Transverse colon (tissue), 4 donors: ENCODE measurements at places on chromosomes 6 and 20. TPM values are rescaled to one million over a fixed set of nuclear protein-coding genes. Genes with fewer than 3 reads are reported as not detected.
A peak's percentile ranks its signal among the peaks of the same experiment; 100 is the strongest.

DNA sequence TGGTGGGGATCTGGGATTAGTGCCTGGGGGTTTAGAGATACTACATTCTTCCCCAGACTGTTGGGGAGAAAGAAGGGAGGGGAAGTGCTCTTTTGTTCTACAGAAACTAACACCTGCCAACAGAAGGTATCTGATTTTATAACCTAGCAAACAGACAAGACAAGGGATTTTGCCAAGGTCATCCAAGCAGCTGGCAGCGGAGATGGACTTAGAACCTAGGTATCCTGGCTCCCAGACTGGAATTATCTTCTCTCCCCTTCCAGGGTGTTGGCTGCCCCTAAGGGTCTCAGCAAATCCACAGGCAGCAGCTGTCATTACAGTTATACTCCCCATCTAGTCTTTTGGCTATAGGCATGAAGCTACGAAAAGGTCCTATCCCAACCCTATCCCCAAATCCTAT, 8.4 kb downstream of the SDC4 start:
- peak overlapping the region; percentile 95 for H3K27ac ChIP-seq
- no peak overlapping the region for H3K4me3 ChIP-seq
- no peaks in the 10 kb centered on the region for H3K27me3 ChIP-seq
- no peak for DNase-seq
- no peaks in the 10 kb centered on the region for H3K36me3 ChIP-seq
- peaks cover 90% of the 10 kb centered on the region for H3K4me1 ChIP-seq

- no peaks in the 10 kb centered on the region for H3K27me3 ChIP-seq
- H3K27ac ChIP-seq = no peak overlapping the region
- peaks cover 16% of the 10 kb centered on the region for H3K4me1 ChIP-seq
- DNase-seq = no peak
- no peak overlapping the region for H3K4me3 ChIP-seq
Observed at GRCh38 chr6:71364889-71365542, 76.4 kb downstream of the OGFRL1 start.

The TOP1 gene
- total RNA-seq = 43.0 TPM

DNA sequence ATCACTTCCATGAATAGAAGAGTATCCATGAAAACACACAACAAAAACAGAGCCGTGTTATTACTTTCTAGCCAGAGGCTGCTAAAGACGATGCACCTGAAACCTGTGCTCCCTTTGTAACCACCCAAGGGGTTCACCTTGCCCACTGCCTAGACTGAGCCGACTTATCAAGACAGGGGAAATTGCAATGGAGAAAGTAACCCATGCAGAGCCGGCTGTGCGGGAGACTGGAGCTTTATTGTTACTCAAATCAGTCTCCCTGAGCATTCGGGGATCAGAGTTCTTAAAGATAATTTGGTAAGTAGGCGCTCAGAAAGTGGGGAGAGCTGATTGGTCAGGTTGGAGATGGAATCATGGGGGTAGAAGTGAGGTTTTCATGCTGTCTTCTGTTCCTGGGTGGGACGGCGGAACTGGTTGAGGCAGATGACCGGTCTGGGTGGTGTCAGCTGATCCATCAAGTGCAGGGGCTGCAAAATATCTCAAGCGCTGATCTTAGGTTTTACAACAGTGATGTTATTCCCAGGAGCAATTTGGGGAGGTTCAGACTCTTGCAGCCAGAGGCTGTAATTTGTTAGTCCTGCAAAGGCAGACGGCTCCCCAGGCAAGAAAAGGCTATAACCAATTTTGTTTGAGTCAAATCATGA, 366.6 kb downstream of the PREX1 start:
- no peaks in the 10 kb centered on the region for H3K4me1 ChIP-seq
- H3K36me3 ChIP-seq = no peaks in the 10 kb centered on the region
- no peak overlapping the region for H3K27ac ChIP-seq
- no peaks in the 10 kb centered on the region for H3K27me3 ChIP-seq
- no peak overlapping the region for H3K4me3 ChIP-seq
- DNase-seq = no peak

DNA sequence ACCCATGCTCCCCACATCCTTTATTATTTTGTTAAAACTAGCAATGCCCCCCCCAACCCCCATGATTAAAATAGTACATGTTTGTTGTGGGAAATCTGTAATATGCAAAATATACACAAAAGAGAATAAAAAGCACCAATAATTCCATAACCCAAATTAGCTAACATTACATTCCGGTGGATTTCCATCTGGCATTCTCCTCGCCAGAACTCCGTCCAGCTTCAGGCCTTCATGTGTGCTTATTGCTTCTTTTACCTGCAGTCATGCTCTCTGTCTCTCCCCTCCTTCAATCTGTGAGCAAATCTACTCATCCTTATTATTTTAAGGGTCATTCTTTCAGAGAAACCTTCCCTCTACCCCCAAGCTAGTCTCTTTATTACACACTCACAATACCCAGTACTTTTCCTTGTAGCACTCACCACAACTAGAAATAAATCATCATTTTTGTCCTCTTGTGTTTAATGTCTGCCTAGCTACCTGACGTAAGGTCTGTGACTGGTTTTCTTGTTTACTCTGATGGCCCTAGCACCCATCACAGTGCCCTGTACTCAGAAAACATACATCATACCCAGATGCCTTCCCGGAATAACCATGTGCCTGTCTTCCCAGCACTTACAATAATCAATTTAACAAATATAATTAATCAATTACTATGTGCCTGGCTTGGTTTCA, 25.6 kb upstream of the IER3 start:
- H3K36me3 ChIP-seq = no peaks in the 10 kb centered on the region
- no peak for DNase-seq
- no peaks in the 10 kb centered on the region for H3K27me3 ChIP-seq
- H3K27ac ChIP-seq = peak overlapping the region; percentile 62
- H3K4me3 ChIP-seq = no peak overlapping the region
- H3K4me1 ChIP-seq = no peaks in the 10 kb centered on the region

DNA sequence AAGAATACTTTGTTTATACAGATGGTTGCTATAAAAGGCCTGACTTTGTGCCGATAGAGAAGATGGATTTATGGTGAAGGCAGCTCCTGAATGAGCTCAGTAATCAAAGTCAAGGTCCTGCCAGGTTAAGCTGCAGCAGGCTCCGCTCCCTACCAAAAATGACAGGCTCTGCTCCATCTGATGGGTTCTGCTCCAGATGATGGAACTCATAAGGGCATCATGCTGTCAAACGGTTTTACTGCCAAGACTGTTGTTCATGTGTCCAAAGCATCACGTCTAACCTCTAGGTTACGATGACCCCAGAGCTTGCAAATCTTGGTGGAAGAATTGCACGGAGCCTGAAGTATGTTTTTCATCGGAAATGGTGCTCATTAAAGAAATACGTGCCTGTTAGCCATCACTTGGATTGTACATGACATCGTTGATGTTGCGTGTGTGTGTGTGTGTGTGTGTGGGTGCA, 19.2 kb upstream of the PTGIS start:
- H3K4me1 ChIP-seq = peaks cover 32% of the 10 kb centered on the region
- H3K4me3 ChIP-seq = no peak overlapping the region
- no peaks in the 10 kb centered on the region for H3K27me3 ChIP-seq
- H3K27ac ChIP-seq = peak overlapping the region; percentile 54

GRCh38 chr20:7231303-7231702, 463.8 kb downstream of the BMP2 start:
- no peak overlapping the region for H3K4me3 ChIP-seq
- no peak for DNase-seq
- no peak overlapping the region for H3K27ac ChIP-seq
- no peaks in the 10 kb centered on the region for H3K27me3 ChIP-seq
- no peaks in the 10 kb centered on the region for H3K36me3 ChIP-seq

DNA sequence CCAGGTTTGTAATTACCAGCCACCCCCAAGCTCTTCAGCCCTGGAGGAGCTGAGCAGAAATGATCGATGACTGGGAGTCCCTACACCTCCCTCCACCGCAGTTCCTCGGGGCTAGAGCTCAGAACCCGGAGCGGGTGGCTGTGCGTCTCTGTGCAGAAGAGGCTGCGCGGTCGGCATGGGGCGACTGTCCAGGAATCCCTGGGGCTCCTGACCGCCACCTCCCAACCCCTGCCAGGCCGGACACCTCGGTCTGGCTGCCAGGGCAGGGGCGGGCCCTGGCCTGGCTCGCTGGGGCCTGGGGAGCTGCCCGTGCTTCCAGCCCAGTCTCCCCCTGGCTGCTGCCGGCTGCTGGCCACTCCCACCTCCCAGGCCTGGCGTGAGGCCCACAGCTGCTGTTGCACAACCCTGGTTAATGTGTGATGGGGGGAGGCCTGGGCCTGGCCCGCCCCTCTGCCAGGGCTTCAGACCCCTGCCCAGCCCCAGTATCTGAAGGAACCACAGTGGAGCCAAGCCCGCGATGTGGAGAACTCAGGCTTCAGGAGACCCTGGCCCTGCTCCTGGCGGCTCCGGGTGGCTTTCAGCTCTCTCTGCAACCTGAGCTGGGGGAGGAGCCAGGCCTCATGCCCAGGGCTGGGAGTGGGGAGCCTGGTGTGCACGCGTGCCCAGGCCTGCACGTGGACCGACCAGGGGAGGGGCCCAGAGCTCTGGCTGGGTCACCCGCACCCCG, 1.2 kb downstream of the SLC2A4RG start:
- DNase-seq = peak; percentile 93
- peaks cover 52% of the 10 kb centered on the region for H3K4me1 ChIP-seq
- H3K27me3 ChIP-seq = no peaks in the 10 kb centered on the region

The SLC2A4RG gene
- total RNA-seq = 26.3 TPM

- peaks cover 35% of the 10 kb centered on the region for H3K4me1 ChIP-seq
- H3K4me3 ChIP-seq = no peak overlapping the region
- H3K27me3 ChIP-seq = no peaks in the 10 kb centered on the region
- H3K27ac ChIP-seq = no peak overlapping the region
Observed at GRCh38 chr6:13417431-13417830, 70.0 kb downstream of the GFOD1 start.

DNA sequence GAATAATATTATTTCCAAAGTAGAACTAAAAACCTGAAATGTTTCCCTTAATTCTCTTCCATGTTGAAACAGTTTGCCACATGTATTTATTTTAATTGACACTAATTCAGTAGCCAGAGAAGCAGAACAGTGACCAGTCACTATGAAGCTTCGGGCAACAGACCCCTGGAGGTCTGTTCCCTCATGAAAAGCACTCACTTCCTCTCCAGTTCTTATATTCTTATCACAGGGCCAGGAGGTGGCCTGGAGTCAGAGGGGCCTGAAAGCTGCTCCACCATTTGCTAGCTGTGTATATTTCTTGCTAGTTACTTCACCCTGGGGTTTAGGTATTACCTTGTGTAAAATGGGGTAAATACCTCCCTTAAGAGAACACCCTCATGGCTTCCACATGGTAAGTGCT, 49.1 kb downstream of the MAP7 start:
- H3K27ac ChIP-seq = no peak overlapping the region
- H3K27me3 ChIP-seq = no peaks in the 10 kb centered on the region
- H3K4me1 ChIP-seq = no peaks in the 10 kb centered on the region
- H3K36me3 ChIP-seq = no peaks in the 10 kb centered on the region
- no peak for DNase-seq

DNA sequence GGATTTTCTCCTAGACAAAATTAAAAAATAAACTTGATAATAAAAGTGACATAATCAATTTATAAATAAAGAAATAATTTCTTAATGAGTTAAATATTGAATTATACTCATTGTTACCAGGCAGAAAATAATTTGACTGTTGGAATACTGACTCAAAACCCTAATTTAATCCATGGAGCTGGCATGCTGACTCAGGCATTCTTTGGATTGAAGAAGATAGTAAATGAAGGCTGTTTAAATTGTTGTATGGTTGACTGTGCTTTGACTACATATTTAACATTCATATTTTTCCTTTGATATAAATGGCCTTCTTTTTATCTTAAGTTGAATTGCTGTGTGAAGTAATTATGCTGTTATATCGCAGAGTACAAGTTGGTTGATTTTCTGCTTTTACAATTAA, 11.7 kb downstream of the MANEA start:
- peaks cover 11% of the 10 kb centered on the region for H3K4me1 ChIP-seq
- no peak overlapping the region for H3K27ac ChIP-seq
- no peaks in the 10 kb centered on the region for H3K36me3 ChIP-seq
- no peak overlapping the region for H3K4me3 ChIP-seq
- no peak for DNase-seq
- no peaks in the 10 kb centered on the region for H3K27me3 ChIP-seq

The OR2J3 gene
- not detected for total RNA-seq

DNA sequence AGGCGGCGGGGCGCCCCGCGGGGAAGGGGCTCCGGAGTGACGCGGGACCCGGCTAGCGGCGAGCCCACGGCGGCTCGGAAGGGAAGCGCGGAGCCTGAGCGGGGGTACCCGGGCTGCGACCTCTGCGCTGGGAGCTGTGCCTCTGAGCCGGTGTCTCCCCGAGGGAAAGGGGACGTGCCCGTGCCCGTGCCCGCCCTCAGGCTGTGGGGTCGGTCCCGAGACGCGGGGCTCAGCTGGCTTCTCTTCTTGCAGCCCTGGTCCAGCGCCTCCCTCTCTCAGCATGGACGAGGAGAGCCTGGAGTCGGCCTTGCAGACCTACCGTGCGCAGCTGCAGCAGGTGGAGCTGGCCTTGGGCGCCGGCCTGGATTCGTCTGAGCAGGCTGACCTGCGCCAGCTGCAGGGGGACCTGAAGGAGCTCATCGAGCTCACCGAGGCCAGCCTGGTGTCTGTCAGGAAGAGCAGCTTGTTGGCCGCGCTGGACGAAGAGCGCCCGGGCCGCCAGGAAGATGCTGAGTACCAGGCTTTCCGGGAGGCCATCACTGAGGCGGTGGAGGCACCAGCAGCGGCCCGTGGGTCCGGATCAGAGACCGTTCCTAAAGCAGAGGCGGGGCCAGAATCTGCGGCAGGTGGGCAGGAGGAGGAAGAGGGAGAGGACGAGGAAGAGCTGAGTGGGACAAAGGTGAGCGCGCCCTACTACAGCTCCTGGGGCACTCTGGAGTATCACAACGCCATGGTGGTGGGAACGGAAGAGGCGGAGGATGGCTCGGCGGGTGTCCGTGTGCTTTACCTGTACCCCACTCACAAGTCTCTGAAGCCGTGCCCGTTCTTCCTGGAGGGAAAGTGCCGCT, 686 bp downstream of the ZGPAT start:
- DNase-seq = no peak
- peaks cover 25% of the 10 kb centered on the region for H3K4me1 ChIP-seq
- H3K27me3 ChIP-seq = no peaks in the 10 kb centered on the region

- no peak overlapping the region for H3K4me3 ChIP-seq
- H3K36me3 ChIP-seq = no peaks in the 10 kb centered on the region
- no peaks in the 10 kb centered on the region for H3K27me3 ChIP-seq
Observed at GRCh38 chr6:3322366-3322890, 63.7 kb downstream of the PSMG4 start.

DNA sequence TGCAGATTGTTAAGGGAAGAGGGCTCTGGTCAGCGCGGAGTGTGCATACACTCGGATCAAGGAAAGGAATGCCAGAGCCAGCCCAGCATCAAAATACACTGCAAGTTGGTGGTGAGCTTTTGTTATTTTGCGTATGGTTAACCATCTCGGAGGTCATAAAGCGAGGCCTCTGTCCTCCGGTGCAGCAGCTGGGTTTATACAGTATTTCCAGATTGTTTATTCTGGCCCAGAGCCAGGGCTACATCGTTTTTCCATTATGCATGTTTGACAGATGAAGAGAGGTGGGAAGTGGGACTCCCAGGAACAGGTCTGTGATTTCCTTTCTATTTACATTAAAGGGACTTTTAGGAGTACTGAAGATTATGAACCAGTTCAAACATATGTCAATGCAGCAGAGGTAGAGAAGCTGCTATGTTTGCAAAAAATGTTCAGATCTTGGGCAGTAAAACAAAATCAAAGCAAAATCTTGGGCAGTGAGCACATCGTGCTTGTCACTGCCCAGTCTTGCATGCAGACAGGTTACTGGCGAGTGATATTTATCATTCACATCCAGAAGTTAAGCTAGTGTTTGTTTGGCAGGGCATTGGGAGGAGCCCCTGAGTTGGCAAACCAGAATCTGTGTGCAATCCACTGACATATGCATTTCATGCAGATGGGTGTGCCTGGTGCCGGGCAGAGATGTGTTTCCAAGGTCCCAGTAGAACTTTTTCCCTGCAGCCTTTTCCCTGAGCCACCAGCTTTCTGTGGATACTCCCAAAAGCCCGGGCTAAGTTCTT, 256.3 kb upstream of the TAB2 start:
- H3K4me3 ChIP-seq = no peak overlapping the region
- peak; percentile 71 for DNase-seq
- peak overlapping the region; percentile 66 for H3K27ac ChIP-seq
- peaks cover 34% of the 10 kb centered on the region for H3K4me1 ChIP-seq
